ENCODE measurements at places on chromosomes 1 and 21.

DNA sequence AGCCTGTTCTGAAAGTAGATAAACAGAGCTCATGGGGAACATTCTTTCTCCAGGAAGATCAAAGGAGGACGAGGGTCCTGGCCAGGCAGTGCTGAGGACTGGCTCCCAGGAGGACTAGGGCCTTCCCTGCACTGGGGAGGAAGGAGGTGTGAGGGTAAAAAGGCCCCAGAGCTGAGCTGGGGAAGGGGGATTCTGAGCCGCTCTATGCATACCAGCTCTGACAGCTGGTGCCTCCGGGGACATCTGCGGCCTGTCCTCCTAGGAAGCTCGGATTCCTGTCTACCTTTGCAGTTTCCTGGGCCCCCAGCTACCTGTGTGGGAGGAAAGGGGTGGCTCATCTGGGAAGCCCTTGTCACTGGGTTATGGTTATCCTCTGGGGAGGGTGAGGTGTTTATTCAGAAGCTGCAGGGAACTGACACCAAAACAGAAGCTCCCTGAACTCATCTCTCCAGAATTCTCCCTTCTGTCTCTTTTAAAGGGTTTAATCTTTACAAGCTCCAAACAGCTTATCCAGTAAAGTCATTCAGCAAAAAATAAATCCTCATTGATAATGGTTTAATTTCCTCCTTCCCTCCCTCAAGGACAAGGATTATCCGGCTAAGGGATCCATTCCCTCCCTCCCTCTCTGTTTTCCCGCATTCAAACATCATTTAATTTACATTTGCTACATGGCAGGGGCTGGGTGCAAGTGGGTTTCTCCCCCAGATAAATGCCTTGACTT is 31.0 kb downstream of the NENF start:
- DNase-seq = no peak

GRCh38 chr1:184524248-184524647 is 137.4 kb downstream of the C1orf21 start:
- no peak for DNase-seq

DNA sequence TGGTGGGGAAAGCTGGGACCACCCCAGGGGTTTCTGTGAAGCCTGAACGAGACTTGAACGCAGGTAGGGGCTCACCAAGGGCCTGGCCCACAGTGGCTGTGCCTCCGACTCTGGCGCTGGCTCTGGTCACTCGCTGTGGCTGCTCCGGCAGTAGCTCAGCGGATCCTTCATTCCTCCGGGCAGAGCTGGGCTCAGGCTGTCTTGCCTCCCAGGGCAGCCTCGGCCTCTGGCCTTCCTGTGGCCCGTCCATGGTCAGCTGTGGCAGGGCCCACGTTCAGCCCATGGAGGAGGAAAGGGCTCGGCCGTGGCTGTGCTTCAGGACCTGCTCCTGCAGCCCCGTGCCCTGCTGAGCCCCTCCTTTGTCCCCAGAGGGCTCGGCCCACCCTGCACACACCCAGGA is 162.9 kb upstream of the C1orf174 start:
- no peak for DNase-seq

DNA sequence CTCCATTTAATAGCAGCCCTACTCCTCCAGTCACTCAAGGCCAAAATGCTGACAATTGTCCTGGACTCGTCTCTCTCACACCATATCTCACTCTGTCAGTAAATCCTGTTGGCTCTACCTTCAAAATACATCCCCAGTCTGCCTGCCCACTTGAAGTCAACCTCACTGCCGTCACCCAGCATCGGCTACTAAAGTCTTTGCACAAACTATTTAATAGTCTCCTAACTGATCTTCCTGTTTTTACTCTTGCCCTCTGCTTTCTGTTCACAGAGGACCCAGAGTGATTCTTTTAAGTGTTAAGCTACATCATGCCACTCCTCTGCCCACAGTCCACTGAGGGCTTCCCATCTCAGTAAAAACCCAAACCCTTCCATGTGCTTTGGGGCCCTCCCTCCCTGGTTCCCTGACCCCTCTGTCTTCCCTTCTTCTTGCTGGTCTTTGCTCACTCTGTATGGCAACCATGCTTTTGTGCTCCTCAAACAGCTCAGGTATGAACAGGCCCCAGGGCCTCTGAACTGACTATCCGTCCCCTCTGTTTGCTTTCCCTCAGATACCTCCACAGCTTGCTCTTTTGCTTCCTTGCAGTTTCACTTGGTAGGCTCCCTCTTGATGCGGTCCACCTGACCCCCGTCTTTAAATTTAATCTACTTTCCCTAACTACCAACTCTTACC is 19.0 kb downstream of the RNASEL start:
- DNase-seq = no peak

DNA sequence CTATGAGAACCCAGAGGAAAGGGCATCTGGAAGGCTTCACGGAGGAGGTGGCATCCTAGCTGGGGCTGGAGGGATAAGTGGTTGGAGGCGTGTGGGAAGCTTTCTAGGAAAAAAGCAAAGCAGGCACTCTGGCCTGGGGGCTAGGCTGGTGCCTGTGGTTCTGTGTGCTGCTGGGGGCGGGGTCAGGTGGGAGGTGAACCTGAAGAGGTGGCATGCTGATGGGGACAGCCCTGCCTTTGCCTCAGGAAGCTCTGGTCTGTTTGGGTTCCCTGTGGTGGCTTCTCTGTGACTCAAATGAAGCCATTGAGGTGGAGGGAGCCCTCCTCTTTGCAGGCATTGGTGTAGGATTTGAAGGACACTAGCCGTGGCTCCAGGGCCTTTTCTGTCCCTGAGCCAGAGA is 221.6 kb upstream of the POU3F1 start:
- DNase-seq = no peak

DNA sequence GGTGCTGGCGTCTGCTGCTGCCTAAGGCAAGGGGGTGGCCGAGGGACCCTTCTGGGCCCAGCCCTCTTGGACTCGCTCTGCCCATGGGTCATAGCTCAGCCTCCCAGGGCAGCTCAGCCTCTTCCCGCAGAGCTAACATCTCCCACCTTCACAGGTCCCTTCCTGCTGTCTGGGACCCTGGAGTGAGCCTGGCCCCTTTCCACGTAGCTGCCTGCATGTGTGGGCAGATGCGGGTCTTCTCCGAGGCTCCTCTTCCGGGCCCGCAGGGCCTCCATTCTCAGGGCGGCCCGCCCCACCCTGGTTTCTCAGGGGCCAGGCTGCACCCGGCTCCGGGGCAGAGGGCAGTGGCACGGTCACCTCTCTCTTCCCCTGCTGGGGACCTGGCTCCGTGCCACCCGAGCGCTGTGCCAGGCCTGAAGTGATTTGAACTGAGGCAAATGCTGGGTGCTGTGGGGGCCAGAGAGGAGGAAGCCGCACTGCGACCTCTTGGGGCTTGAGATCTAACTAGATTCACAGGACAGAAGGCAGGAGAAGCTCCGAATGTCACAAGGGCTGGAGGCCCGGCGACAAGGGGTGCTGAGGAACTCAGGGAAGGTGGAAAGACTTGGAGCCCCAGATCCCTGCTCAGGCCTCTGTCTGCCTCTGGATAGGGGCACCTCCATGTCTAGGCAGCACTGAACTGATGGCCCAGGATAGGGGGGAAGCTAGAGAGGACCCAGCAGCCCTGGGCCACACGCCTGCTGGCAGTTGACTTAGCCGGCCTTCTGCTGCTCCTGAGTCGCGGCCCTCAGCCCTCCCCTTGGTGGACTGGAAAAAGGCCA is 40.7 kb downstream of the COQ8A start:
- no peak for DNase-seq

GRCh38 chr21:44027607-44028286 is 15.6 kb downstream of the TRAPPC10 start:
- no peak for DNase-seq

- DNase-seq = peak; percentile 52
These were observed 31.8 kb upstream of the BCL10 start for GRCh38 chr1:85307987-85308832.

DNA sequence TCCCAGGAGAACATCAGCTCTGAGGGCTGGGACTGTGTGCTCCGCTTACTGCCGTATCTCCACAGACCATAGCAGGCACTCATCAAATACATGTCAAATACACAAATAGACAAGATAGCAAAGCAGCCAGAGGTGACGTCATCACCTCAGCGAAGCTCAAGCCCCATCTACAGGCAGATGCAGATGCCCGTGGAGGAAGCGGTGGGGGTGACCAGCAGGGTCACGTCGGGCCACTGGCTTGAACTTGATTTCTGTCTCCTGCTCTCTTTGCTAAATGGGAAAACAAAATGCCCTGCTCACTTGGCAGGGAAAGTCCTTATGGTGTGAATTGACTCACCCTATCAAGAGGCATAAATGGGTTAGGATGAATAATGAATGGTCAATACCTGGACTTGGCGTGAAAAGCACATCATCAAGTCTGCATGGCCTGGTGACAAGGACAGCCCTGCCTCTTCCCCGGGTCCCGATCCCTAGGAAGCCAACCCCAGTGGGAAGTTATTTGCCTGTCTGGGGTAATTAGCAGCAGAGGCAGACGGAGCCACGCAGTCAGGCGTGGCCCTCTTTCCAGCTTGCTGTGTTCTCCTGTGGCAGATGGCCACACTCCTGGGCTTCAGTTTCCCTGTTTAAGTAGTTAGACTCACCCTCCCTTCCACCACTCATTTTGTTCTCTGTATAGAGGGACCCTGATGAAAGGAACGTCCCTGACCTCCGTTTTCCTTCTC is 536.0 kb downstream of the NPHP4 start:
- no peak for DNase-seq
